Occipital lobe (tissue), 3 donors: ENCODE measurements at places on chromosomes 13 and 19.

DNA sequence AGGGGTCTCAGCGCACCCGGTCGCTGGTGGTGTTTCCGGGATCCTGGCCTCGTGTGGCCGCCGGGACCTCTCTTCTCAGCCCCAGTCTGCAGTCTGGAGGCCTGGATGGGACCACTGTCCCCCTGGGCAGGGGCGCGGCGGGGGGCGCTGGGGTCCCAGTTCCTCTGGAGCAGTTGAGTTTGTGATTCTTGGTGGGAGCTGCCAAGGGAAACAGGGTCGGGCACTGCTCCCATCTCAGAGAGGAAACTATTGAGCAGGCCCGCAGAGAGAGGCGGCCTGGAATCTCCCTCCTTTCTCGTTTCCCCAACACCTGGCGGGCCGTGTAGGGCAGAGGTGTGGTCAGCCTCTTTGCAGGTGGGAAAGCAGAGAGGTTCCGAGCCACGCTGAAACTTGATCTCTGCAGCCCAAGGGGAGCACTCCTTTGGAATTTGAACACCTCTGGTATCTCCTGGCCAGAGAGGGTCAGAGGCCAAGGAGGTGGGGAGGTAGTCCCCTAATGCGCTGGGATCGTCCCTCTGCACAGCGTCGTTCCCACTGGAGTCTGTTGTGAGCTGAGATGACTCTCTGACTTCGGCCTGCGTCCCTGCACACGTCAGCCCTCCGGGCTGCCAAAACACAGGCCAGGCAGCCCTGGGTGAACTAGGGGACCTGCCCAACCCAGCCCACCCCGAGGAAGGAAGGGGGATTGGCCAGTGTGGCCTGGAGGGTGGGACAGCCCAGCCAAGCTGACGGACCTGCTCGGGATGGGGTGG lies 741 bp downstream of the PLEKHF1 start:
- DNase-seq, result no peak

- no peak for DNase-seq
These were observed 603 bp downstream of the GPALPP1 start for GRCh38 chr13:44989941-44990340.

- no peak for DNase-seq
These were observed 122.6 kb downstream of the KCTD15 start for GRCh38 chr19:33919291-33919690.

DNA sequence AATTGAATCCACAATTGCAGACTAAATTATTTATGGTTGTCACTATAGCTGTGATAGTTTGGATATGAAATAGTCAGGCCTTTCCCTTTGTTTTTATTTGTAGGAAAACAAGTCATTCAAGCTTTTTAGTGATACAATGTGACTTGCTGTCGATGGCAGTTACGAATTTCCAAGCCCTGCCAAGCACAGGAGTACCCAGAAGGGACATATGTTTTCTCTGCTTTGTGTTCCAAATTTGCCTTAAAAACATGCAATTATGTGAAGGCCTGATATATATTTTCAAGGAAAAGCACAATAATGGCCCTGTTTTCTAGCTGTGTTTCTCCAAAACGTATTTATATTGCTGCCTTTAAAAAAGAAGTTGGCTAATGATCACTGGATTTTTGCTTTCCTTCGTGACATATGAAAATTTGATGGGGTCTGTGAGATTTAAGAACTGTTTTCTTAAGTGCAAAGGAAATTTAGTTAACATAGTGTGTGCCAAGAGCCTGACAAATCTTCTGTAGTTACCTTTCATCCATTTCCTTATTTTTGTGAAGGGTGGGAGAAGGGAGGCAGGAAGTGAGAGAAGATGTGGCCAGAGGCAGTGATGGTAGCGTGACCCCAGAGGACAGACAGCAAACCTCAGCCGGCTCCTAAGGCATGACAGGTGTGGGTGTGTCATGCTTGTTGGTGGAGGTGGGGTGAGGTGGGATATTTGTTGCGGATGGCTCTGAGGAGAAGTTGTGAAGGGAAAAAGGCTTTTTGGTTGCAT lies 79.6 kb downstream of the TEX26 start:
- DNase-seq, result no peak

DNA sequence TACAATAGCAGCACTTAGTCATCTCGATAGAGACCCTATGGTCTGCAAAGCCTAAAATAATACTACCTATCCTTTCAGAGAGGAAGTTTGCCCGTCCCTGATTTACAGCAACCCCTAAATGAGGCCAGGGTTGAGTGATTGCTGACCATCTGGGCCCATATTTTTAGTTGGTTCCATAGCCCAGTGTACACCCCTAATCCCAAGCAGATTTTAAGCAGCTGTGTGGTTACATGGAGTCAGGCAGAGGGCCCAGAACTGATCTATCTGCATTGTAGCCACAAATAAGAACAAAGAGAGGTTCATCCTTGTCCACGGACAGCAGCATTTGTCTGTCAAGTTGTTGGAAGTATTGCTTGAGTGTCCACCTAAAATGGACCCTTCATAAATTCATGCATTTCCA lies 148.2 kb downstream of the DCT start:
- no peak for DNase-seq

DNA sequence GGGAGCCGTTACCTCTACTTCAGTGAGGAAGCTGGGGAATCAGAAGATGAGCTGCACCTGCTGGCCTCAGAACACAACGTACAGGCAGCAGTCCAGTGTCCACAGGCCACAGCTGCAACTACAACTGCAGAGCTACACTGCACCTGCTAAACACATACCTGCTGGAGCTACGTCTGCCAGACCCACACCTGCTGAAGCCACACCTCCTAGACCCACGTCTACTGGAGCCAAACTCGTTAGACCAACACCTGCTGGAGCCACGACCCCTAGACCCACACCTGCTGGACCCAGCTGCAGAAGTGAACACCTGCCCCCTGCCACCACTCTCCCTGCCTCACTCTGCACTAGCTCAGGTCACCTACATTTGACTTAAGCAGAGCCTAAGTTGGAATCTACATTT lies 169.9 kb downstream of the USP12 start:
- DNase-seq, result no peak

DNA sequence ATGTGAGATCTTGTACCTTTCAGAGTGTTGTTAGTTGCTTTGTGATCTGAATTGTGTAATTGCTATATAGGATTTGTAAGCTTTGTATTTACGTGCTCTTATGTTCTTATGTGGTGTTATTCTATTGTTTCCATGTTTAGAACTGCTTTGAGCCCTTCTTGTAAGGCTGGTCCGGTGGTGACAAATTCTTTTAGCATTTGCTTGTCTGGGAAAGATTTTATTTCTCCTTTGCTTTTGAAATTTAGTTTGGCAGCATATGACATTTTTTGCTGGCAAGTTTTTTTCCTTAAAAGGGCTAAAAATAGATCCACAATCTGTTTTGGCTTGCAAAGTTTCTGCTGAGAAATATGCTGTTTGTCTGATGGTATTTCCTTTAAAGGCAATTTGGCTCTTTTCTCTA lies 1089.2 kb upstream of the PCDH9 start:
- no peak for DNase-seq

DNA sequence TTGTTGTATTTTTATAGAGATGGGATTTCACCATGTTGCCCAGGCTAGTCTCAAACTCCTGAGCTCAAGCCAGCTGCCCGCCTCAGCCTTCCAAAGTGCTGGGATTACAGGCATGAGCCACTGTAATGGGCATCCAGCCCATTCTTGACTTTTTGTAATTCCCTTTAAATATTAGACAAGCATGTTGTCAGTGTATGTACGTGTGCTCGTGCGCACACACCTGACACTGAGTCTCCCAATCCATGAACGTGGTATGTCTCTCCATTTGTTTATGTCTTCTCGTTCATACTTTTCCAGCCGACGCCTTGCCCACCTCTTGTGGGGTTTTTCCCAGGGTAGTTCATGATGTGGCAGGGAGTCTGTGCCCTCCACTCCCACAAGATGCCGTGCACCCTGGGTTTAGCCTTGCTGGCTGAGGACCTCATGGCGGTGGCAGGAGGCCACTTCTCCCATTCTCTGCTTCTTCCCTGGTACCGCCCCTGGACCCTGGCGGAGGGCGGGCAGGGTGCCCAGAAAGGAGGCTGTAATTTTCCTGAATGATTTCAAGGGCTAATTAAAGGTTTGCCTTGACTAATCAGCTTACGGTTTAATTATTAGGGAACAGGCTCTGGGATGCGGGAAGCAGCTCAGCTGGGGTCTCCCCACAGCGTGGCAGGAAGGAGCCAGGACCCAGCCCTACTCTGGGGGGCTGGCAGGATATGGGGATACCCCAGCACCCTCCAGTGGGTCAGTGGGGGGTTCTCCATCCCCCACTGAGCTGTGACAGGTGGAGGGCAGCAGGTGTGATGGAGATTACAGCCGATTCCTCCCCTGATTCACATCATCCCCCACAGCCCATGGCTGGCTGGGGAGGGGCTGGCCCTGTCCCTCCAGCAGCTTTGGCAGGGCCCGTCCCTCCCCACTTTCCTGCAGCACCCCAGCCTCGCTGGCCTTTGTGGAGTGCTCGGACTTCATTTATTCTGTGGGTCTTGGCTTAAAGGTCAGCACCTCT lies 12.9 kb downstream of the PAK4 start:
- no peak for DNase-seq

DNA sequence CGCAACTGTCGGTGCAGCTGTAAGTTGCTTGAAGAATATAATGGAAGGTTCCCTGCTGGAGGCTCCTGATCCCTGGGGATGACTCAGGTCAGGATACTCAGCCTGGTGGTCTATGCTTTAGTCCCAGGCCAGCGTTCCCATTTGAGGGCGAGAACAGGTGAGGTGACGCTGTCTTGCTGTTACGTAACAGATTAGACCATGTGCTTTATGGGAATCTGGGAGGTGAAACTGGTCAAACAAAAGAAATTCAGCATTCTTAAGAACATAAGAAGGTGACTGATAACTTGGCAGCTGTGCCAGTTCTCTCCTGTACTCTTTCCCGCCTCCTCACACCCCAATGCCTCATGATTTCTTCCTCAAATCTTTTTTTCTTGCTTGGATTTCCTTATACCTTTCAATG lies at the start of gene CXCL17:
TSS of gene CXCL17 (minus strand) at position 114 of the 400 bp plus-strand sequence. CDS start 114 bp downstream, outside the sequence.
- no peak for DNase-seq

DNA sequence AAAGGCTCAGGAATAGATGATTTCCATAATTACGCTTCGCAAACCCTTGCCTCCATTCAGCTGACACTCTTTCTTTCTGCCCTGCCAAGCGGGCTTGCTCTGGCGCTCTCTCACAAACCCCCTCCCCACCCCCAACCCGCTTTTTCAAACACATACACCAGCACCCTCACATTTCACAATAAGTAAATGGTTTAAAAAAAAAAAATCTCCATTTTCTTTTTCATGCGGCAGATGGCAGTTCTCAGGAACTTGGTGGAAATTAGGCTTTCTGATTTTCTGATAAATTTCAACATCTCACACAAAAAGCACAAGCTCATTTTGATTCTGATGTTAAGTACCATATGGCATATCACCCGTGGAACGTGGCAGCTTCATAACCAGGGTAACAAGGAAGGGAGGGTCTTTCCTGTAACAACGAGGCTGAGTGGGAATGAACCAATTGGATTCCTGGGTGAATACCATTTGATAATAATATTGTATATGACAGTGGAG lies 43.8 kb downstream of the C13orf42 start:
- DNase-seq, result no peak

- DNase-seq, result peak; percentile 78
These were observed 610 bp upstream of the WBP4 start for GRCh38 chr13:41060724-41061074.

DNA sequence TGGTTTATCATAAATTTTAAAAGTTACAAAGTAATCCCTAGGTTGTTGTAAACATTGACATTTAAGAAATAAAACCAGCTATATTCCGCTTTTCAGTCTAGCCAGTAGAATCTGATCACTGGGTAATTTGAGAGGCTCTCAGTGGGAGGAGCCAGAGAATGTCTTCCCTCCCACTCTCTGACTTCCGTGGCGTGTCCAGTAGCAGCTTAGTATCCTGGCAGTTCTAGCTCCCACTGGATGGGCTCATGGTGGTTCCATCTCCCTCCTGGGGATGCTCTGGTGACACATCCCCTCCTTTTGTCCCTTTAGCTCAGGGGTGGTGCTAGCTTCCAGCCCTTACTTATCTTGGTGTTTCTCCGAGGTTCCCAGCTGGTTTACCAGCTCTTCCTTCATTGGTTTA lies 34.5 kb downstream of the MTUS2 start:
- DNase-seq, result no peak

- no peak for DNase-seq
These were observed 12.9 kb downstream of the ZC3H13 start for GRCh38 chr13:46039411-46040182.

DNA sequence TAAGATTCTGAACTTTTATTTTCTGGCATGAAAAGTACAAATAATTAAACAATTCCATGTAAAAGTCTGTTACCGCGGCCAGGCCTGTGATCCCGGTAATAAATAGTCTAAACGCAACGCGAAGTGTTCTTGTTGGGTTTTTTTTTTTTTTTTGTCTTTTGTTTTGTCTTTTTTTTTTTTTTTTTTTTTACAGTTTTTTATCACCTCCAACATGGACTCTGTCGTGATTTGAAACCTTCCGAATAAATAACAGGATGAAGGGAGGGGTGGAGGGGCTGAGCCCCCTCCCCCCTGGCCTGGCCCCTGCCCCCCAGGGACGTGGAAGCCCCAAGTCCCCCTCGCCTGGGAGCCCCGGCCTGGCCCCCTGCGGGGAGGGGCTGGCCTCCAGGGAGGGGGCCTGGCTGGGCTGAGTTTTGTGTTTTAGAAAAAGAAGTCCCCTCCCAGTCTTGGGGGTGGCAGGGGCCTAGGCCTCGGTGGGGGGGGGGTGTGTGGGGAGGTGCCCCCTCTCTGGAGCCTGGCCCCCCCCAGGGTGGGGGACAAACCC lies 16.0 kb downstream of the PRKCSH start:
- no peak for DNase-seq

GRCh38 chr19:46713781-46714443 lies 3.0 kb downstream of the PRKD2 start:
- peak; percentile 55 for DNase-seq

- DNase-seq, result no peak
These were observed 43.9 kb downstream of the CAB39L start for GRCh38 chr13:49399801-49400472.

DNA sequence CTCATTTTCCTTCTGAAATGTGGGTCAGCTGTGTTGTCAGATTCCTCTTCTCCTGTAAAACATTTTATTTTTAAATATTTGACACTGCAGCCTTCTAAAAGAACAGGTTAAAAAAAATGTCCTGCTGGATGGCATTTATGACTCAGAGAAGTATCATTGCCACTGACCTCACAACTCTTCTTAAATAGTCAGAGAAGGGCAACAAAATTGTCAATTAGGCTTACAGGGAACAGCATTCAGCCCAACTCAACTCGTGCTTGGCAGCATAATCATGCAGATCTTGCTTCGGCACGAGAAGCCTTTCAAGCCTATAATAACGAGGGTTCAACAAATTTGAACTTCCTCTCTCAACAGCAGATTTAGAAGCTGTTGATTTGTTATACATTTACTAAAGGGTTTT lies 296.7 kb upstream of the DACH1 start:
- no peak for DNase-seq

- DNase-seq, result no peak
These were observed 41.7 kb downstream of the CELF5 start for GRCh38 chr19:3266092-3266693.

GRCh38 chr13:66899955-66900354 lies 330.2 kb downstream of the PCDH9 start:
- no peak for DNase-seq

GRCh38 chr19:48724796-48725753 lies 5.5 kb upstream of the MAMSTR start:
- DNase-seq, result no peak

- no peak for DNase-seq
These were observed 254.6 kb downstream of the DCLK1 start for GRCh38 chr13:35876601-35877000.

- DNase-seq, result no peak
These were observed 2.0 kb downstream of the CDC34 start for GRCh38 chr19:533364-534058.

GRCh38 chr13:52785739-52786138 lies 46.1 kb upstream of the CNMD start:
- DNase-seq, result no peak

- DNase-seq, result no peak
These were observed 159.5 kb downstream of the KDM4B start for GRCh38 chr19:5128251-5128935.
